GM18507 (cell line): ENCODE measurements at places on chromosomes 3 and 15.

DNA sequence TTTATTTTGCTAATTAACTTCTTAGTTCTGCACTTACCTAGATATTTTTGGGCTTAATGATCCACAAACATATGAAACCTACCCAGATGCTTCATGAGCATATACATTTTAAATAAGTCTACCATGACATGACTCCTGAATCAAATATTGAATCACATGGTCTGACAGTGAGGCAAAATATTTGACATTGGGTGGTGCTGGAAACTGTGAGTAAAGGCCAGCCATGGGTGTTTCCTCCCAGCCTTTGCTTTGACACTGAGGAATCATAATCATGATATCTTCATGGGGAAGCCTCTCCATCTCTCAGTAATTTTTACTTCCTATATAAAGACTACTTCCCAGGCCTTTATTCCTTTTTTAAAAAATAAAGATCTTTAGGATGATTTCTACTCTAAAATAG is 22.8 kb upstream of the SSR3 start:
- no peak for DNase-seq

DNA sequence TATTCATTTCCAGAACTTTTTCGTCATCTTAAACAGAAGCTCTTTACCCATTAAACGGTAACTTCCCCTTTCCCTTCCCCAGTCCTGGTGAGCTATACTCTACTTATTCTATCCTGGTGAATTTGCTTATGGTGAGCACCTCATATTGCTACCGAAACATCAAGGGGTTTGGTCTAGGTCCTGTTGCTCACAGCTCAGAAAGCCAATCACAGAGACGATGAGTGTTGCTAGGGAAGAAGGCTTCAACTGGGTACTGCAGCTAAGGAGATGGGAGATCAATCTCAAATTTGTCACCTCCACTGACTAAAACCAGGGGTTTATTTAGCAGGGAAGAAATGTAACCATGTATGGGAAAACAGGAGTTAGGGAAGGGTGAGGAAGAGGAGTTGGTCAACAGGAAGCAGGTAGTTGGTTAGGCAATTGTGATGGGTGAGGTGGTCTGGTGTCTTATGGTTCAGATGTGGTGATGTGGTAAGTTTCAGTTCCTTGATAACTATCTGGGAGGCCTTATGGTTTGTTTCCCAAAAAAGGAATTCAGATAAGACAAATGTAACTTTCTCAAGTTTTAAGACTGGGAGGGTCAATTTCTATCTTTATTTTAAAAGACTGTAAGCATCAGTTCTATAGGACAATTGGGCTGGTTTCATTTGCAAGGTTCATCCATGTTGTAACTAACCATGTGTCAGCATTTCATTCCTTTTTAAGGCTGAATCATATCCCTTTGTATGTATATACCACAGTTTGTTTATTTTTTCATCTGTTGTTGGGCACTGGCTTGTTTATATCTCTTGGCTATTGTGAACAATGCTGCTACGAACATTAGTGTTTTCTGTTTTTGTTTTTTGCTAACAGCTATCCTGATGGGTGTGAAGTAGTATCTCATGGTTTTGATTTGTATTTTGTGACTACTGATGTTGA is 24.3 kb downstream of the ARHGAP11B start:
- peak; percentile 15 for DNase-seq

- DNase-seq = no peak
Observed at GRCh38 chr3:102169915-102170479, 264.8 kb upstream of the ZPLD1 start.

- no peak for DNase-seq
Observed at GRCh38 chr3:34237946-34238345, 439.5 kb downstream of the PDCD6IP start.

DNA sequence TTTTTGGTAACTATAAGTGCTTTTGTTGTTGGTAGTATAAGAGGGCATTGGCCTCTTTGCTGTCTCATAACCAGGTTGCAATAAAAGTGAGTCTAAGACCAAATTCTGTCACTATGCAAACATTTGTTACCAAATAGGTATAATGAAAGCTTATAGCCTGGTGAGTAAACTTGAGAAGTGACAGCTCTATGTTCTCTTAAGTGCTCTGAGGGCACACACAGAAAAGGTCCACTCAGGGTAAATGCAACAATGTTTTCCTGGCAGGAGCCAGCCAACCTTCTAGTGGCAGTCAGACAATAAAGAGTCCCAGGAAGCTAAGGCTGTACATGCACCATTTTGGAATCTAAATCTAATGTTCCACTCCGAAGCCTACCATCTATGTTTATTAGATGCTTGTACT is 262.1 kb upstream of the TGFBR2 start:
- no peak for DNase-seq

GRCh38 chr15:35290301-35290721 is 205.2 kb upstream of the NANOGP8 start:
- DNase-seq = no peak

- no peak for DNase-seq
Observed at GRCh38 chr3:171417813-171418212, 42.4 kb downstream of the TNIK start.

GRCh38 chr3:11622586-11623550 is 20.8 kb downstream of the VGLL4 start:
- DNase-seq = no peak

- DNase-seq = no peak
Observed at GRCh38 chr15:60572541-60573421, 93.8 kb upstream of the ICE2 start.

DNA sequence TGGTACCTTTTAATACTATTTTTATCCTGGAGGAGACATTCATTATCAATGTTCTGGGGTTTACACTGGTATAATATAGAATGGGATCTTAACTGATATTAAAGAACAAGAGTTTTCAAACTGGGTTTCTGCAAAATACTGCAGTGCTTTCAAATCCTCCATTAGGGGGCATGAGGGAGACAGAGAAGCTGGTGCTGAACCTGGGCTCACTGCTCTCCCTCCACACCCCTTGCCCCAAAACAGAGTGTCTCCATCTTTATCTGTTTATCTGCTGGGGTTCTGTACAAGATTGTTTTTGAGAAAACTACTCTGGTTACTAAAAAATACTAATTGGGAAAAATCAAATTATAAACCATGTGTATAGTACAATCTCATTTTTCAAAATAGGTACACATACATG is 41.7 kb downstream of the CADPS start:
- DNase-seq = no peak

- no peak for DNase-seq
Observed at GRCh38 chr15:76337696-76338485, 1.3 kb downstream of the ISL2 start.

- DNase-seq = no peak
Observed at GRCh38 chr3:101950510-101950909, 101.2 kb downstream of the NFKBIZ start.

- DNase-seq = no peak
Observed at GRCh38 chr3:50356553-50356952, 2.8 kb downstream of the TMEM115 start.

GRCh38 chr15:29143909-29144635 is 125.5 kb downstream of the NSMCE3 start:
- no peak for DNase-seq

GRCh38 chr15:69685512-69686452 is 233.2 kb downstream of the RPLP1 start:
- no peak for DNase-seq

- DNase-seq = no peak
Observed at GRCh38 chr3:122312826-122313225, 12.2 kb upstream of the CSTA start.

DNA sequence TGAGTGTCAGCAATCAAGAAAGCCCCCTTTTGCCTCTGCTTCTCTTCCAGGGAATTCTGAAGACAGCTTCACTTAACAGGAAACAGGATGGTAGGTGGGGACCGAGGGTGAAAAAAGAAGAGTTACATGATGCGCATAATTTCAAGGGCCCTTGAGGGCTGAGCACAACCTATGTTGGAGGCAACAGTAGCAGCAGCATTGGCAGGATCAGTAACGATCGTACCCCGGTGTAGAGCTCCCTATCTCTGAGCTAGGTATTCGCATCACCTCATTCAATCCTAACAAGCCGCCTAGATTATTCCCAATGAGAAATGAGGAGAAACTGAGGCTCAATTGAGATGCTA is 432 bp upstream of the RAD54L2 start:
- no peak for DNase-seq

- DNase-seq = no peak
Observed at GRCh38 chr3:123653221-123653682, 68.4 kb upstream of the HACD2 start.

GRCh38 chr3:9204253-9204992 is 45.0 kb downstream of the SRGAP3 start:
- DNase-seq = no peak

DNA sequence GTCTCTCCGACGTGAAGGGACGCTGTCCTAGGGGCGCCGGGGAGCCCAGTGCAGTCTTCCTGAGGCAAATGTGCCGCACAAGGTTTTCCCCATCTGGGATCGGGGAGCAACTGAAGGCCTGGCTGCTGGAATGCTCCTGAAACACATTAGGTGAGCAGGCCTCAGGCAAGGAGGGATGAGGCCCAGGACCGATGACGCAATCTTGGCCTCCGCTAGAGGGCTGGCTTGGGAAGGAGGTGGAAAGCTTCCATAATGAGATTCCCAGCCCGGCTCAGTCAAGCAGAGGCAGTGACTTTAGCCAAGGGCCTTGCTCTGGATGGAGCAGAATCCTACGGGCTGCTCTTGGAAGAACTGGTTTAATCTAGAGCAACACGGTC is 50.8 kb downstream of the CPN2 start:
- no peak for DNase-seq

DNA sequence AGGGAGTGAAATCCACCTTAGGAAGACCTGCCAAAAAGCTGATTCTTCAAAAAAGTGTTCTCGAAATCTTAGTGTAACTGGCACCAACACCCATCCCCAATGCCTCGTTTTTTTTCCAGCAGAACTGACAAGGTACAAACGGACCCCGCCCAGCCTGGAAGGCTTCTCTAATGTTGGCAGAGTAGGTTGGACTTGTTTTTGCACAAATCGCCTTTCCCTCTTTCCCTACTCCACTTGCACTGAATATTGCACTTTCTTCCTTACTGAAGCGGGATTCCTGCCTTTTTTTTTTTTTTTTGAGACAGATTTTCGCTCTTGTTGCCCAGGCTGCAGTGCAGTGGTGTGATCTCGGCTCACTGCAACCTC is 544 bp upstream of the TIMMDC1 start:
- DNase-seq = no peak

- DNase-seq = no peak
Observed at GRCh38 chr15:67843571-67844387, 3.9 kb upstream of the RNU6-1 start.

- DNase-seq = no peak
Observed at GRCh38 chr3:15044326-15044725, 20.8 kb downstream of the MRPS25 start.

DNA sequence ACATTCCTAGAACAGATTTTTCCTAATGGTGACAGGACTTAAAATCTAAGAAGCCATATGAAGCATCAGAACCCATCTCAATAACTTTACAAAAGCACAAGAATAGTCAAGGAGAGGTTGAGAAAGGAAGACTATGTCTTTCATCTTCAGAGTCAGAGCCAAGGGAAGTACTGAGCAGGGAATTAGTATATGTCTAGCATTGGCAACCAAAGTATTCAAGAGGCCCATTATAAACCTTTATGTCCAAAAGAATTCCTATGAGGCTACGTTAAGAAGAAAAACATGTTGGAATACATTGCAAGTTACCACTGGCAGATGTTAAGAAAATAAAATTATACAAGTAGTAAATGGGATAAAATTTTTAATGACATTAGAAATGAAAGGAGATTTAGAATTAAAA is 150.5 kb downstream of the MAGI1 start:
- DNase-seq = no peak

- no peak for DNase-seq
Observed at GRCh38 chr15:66931768-66932633, 133.4 kb upstream of the SMAD3 start.

DNA sequence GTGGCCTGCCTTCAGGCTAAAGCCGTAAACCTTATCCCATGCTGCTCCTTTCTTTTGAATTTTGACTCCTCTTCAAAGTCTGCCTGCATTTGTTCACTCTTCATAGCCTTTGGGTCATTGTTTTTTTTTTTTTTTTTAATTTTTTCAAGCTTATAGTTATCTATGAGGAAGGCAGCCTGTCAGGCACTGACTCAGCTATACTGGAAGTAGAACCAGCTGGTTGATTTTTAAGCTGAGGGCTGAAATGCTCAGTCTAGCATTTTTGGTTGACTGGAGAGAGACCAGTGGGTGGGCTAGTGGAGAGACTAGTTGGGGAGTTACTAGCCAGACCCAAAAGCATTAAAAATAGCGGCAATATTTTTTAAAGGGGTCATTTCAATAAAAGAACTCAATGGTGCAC is 44.1 kb downstream of the C3orf20 start:
- DNase-seq = no peak

DNA sequence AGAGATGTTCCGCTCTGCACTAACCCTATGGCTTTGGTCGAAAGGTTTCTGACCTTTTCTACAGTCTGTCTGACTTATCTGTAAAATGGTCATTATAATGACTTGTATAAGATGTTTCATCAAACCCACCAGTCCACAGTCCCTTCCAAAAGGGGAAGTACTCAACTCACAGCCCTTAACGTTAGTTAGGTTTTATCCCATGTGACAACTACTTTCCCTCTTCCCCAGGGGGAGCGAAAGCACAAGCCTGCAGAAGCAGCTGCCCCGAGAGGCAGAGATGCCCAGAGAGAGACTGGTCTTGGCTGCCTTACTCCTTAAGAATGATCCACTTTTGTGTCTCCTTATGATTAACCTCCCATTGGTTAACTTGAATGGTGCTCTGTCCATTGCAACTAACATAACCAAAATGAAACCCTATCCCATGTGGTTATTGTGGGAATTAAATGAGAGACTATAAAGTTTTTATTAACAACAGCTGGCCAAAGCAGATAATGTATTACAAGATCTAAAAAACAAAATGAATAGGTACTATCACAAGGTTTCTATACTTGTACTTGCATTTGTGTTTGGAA is 6.4 kb downstream of the ASTE1 start:
- DNase-seq = no peak

DNA sequence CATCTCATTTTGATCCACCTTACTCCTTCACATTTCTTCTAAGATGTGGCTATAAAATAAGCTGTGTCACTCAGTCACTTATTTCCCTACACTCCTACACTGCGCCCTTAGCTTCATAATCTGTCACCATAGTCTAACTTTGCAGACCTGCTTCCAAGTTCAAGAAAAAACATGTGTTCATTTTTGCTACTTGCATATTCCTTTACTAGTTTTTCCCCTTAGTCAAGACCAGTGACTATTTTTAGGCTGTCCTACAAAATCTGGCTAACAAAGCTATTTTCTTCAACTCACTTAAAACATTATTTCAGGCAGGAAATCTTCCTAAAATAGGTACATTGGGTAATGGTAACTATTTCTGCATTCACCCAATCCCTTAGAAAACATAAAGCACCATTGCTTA is 272.5 kb downstream of the TBC1D5 start:
- DNase-seq = no peak

- no peak for DNase-seq
Observed at GRCh38 chr3:67920969-67921368, 266.6 kb upstream of the SUCLG2 start.
